ENCODE measurements at places on chromosomes 11 and 22.

- peak; percentile 89 for DNase-seq
Observed at GRCh38 chr11:6576471-6577373, 26.7 kb downstream of the RRP8 start.

DNA sequence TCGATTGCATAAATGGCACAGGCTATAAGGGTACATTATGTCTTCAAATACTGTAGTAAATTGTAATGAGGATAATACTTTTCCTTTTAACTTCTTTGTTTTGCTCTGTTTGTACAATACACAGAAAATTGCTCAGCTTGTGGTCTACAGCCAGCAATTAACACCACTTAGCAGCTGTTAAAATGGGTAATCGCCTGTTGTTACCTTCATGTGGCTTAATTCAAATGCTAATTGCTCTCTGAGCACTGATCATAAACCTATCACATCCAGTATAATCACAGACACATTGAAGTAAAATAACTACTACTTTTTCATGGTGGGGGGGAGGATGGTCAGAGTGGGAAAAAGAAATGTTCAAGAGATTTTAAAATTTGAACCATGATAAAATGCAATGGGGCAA, 1164.1 kb upstream of the CNTN5 start:
- DNase-seq, result no peak

- no peak for DNase-seq
Observed at GRCh38 chr22:41598081-41598480, 8.4 kb upstream of the PMM1 start.

DNA sequence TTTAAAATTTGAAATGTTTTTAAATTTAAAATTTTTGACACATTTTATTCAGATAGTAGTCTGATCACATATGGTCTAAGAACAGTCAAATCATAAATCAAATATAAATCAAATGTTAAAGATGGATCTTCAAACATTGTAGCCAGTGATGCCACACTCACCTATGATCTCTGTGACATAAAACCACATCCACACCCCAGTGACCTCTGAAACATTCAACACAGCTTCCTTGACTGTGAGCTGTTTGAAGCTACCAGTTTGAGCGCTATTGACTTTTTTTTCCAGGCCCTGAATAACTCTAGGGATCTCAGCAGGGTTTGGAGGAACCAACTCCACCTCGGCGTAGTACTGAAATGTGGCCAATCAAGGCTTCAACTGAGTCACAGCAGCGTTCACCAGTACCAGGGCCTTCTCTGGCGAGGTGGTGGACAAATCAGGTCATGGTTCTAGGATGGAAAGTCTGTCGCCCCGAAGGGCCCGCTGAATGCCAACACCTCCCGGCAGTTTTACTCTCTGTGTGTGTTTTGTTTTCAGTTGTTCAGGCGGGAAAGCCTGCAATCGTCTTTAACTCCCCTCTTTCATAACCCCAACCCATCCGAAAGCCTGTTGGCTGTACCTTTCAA, 4.3 kb upstream of the MARK2 start:
- DNase-seq, result no peak

GRCh38 chr22:48945621-48946458, 881.8 kb downstream of the BRD1 start:
- DNase-seq, result no peak

- no peak for DNase-seq
Observed at GRCh38 chr22:29070490-29070889, 2.3 kb upstream of the KREMEN1 start.

DNA sequence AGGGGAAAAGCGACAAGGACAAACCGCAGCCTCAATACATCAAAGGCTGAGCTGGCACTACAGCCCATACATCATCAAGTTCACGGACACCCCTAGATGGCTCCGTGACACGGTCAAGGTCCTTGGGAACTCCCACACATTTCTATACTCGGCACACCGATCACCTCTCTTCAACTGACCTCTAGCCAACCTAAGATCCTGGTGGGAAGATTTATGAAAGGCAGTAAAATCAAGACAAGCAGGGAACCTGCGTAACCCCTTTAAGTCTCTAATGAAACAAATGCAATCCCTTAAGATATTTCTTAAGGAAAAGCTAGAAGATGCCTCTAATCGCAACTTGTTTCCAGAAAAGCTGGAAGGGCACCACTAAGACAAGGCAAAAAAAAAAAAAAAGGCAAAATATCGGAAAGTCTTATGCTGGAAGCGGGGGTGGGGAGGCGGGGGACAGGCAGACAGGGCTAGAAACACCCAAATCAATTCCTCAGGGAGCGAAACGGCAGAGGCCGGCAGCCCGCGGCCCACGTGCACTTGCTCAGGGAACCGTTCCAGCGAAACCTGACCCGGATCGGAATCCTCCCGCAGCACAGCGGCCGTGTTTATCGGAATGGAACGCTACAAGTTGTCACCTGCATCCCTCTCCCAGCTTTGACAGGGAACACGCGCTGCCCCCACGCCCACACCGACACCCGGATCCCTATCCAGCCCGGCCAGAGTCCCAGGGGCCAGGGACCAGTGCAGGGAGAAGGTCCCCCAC, 1.4 kb downstream of the ARHGAP20 start:
- no peak for DNase-seq

GRCh38 chr11:12238420-12238819, 128.0 kb downstream of the MICAL2 start:
- no peak for DNase-seq

- DNase-seq, result no peak
Observed at GRCh38 chr22:43183496-43184277, 3.2 kb downstream of the TTLL12 start.

GRCh38 chr22:43682851-43683250, 129.3 kb downstream of the EFCAB6 start:
- DNase-seq, result no peak

DNA sequence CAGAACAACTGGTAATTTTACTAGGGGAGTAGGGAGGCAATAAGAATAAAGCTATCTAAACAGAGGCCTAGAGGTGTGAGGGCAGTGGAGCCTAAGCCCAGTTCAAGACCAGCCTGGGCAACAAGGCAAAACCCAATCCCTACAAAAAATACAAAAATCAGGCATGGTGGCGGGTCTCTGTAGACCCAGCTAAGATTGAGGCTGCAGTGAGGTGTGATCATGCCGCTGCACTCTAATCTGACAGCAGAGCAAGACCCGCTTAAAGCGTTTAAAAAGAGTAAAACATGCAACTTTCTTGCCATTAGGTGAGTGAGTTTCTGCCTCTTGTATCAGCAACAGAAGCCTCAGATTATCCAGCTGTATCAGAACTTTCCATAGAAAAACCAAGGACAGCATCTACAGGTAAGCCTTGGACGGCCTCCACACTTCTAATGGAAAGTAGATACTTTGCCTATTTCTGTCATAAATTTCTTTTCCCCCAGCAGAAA, 12.1 kb downstream of the TAF1D start:
- no peak for DNase-seq

DNA sequence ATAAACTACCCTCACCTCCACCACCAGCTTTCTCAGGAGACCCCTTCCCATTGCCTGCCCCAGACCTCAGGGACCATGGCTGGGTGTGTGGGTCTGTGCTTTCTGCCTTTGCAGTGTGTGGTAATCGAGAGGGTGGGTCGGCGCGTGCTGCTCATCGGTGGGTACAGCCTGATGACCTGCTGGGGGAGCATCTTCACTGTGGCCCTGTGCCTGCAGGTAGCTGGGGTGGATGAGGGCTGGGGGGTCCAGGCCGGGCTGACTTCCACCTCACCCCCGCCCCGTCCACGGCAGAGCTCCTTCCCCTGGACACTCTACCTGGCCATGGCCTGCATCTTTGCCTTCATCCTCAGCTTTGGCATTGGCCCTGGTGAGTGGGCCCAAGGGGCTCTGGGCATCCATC, 10.5 kb upstream of the MIF start:
- DNase-seq, result no peak

GRCh38 chr11:120295099-120295498, 30.0 kb upstream of the TLCD5 start:
- DNase-seq, result no peak

- no peak for DNase-seq
Observed at GRCh38 chr11:125494031-125494360, 2.1 kb downstream of the FEZ1 start.

- no peak for DNase-seq
Observed at GRCh38 chr11:86800076-86800959, at the start of gene PRSS23. TSS of gene PRSS23 (plus strand) at chr11:86800542. CDS start at chr11:86807644, 7,102 bp downstream.

DNA sequence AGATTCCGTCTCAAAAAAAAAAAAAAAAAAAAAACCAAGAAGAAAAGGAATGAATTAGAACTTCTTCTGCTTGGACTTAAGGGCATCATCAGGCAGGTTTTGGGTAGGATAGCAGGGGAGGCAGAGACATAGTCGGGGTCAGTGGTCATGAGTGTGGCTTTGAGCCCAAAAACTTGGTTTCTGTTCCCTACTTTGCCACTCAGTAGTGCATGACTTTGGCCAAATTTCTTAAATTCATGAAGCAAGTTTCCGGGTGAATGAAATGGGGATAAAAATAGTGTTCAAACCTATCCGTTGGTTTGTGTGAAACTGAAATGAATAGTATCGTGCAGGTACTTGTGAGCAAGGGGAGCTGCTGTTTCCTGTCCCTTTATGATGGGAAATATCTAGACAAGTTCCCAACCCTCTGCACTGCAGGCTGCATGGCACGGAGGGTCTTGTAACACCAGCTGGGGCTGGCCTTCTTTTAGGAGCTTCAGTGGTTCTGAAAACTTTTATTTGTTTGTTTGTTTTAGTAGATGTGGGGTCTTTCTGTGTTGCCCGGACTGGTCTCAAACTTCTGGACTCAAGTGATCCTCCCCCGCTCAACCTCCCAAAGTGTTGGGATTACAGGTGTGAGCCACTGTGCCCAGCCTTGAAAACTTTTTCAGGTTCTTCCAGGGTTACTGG, 18.4 kb downstream of the NEAT1 start:
- DNase-seq, result no peak

- no peak for DNase-seq
Observed at GRCh38 chr11:100581318-100581717, 105.8 kb upstream of the ARHGAP42 start.

DNA sequence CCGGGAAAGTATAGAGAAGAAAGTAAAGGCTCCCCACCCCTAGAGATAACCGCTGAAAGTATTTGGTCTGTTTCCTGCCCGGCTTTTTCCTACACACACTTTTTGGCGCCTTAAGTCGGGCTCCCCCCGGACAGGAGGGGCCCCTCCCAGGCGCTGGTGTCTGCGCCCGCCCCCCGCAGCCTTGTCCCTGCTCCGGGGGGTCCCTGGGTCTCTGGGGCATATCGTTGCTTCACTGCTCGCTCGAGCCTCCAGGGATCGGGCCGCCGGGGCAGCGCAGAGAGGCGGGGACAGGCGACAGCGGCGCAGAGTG, 928 bp upstream of the CRACR2B start:
- DNase-seq, result no peak
